ENCODE measurements at places on chromosomes 5 and 9. TPM values are rescaled to one million over a fixed set of nuclear protein-coding genes. Genes with fewer than 3 reads are reported as not detected.

GDF9 gene
- 0.16 TPM for total RNA-seq

PDE6A gene
- not detected for total RNA-seq

PTGR1 gene
- total RNA-seq = 43.5 TPM

OBP2B gene
- not detected for total RNA-seq

COL5A1 gene
- total RNA-seq = 339 TPM

C8G gene
- total RNA-seq = 1.1 TPM

NR3C1 gene
- total RNA-seq = 149 TPM

GPR150 gene
- total RNA-seq = under 0.01 TPM

PCDHA12 gene
- 0.16 TPM for total RNA-seq

RNF14 gene
- 103 TPM for total RNA-seq

CDH6 gene
- 1.5 TPM for total RNA-seq

GFRA3 gene
- not detected for total RNA-seq

TTC16 gene
- not detected for total RNA-seq

MEIKIN gene
- total RNA-seq = not detected

DIPK1B gene
- 0.12 TPM for total RNA-seq

TCF7 gene
- total RNA-seq = 1.6 TPM

PCDHGB5 gene
- 28.4 TPM for total RNA-seq

CD74 gene
- total RNA-seq = 13.3 TPM

ACOT12 gene
- total RNA-seq = not detected

HEXB gene
- 141 TPM for total RNA-seq

LOX gene
- 156 TPM for total RNA-seq

IFNA5 gene
- 0.32 TPM for total RNA-seq

FOXD4L6 gene
- total RNA-seq = not detected

LCN10 gene
- total RNA-seq = not detected

FOXD4 gene
- total RNA-seq = 0.16 TPM

EGFLAM gene
- total RNA-seq = 2.3 TPM

BAAT gene
- not detected for total RNA-seq

BARHL1 gene
- total RNA-seq = not detected

NTRK2 gene
- total RNA-seq = 3.5 TPM

TMC1 gene
- 0.85 TPM for total RNA-seq

CBY3 gene
- not detected for total RNA-seq

RLN2 gene
- not detected for total RNA-seq

SPINK7 gene
- total RNA-seq = not detected

C9orf153 gene
- total RNA-seq = 0.24 TPM

NXNL2 gene
- 2.1 TPM for total RNA-seq

CD14 gene
- total RNA-seq = 6.3 TPM

ELP1 gene
- total RNA-seq = 19.6 TPM

C5 gene
- 2.4 TPM for total RNA-seq

MAPK9 gene
- 30.1 TPM for total RNA-seq

ZNF483 gene
- total RNA-seq = 4.4 TPM

GFI1B gene
- total RNA-seq = not detected

DCTN4 gene
- 69.3 TPM for total RNA-seq

MYMK gene
- total RNA-seq = not detected

INSL4 gene
- not detected for total RNA-seq

PRUNE2 gene
- total RNA-seq = 56.6 TPM

LCN12 gene
- total RNA-seq = not detected

PCDHGA12 gene
- 37.8 TPM for total RNA-seq

IL5 gene
- total RNA-seq = not detected

FYB1 gene
- 0.12 TPM for total RNA-seq

PKD2L2 gene
- not detected for total RNA-seq

TCERG1 gene
- total RNA-seq = 74.5 TPM

SHOC1 gene
- total RNA-seq = not detected

GRIN3A gene
- total RNA-seq = not detected

All from hair follicle dermal papilla cell (primary cell).